ENCODE measurements at places on chromosomes 2 and 18. TPM values are rescaled to one million over a fixed set of nuclear protein-coding genes. Genes with fewer than 3 reads are reported as not detected.

DNA sequence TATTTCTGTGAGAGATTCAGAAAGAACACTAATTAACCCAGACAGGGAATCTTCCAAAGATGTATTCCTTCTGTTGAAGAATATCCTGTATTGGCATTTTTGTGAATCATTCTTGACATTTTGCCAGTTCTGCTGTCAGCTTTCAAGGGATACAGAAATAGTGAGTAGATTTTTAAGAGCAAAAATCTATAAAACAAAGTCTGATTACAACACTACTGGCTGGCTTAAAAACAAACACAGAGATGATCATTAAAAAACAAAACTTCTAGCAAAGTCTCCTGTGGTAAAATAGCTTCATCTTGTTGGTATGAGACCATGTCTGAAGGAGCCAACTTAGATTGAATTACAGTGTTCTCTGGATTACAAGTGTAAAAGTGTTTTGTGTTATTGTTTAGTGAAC lies 866.3 kb upstream of the KLHL29 start:
- no peak for DNase-seq

GRCh38 chr2:159010340-159010739 lies 41.9 kb downstream of the TANC1 start:
- DNase-seq, result peak; percentile 66

DNA sequence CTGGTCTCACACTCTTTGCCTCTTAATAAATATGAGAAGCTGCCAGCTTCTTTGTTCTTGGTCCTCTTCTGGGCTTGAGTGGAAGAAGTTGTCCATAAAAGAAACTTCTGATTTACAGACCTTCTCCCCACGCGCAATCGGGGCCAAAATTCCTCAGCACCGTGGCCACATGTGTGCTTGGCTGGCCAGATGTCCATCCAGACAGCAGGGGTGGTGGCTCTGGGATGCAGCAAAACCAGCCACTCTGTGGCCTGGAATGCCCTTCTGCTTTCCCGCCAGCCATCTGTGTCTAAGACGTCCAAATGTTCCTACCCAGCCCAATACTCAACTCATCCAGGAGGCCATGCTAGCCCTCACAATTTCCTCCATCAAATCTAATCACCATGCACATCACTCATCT lies 250.8 kb downstream of the EN1 start:
- DNase-seq, result no peak

DNA sequence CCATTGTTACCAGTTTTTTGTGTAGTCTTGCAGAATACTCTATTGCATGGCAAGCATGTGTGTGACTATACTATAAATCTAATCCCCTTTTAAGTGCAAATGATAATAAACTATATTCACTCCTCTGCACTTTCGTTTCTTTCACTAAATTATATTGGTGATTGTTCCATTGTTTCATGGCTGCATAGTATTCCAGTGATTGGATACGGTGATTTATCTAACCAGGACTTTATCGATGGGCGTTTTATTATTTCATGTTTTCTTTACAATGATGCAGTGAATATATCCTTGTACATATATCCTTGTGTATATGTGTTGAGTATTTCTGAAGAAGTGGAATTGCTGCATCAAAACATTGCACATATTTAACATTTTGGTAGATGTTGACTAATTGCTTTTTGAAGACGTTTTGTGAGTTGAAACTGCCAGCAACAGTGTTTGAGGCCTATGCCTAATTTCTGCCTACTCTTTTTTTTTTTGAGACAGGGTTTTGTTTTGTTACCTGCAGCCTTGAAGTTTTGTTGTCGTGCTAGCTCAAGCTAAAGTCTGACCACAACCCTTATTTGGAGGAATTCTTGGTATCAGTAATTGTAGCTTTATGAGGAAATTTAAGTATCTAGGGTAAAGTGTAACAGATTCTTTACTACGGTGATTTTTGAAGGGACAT lies 2.7 kb downstream of the MIB1 start:
- no peak for DNase-seq

GRCh38 chr2:86646329-86646728 lies 22.7 kb upstream of the RNF103 start:
- no peak for DNase-seq

GRCh38 chr2:65121-65520 lies 18.8 kb upstream of the FAM110C start:
- no peak for DNase-seq

GRCh38 chr2:168740360-168740759 lies 62.1 kb upstream of the NOSTRIN start:
- DNase-seq, result no peak

- DNase-seq, result no peak
Measured at GRCh38 chr2:45896311-45896710, 244.8 kb downstream of the PRKCE start.

- DNase-seq, result peak; percentile 85
Measured at GRCh38 chr2:237178396-237178795, 92.7 kb downstream of the COPS8 start.

GRCh38 chr2:63052411-63053080 lies 1.9 kb downstream of the OTX1 start:
- no peak for DNase-seq

GRCh38 chr2:26860211-26860850 lies 12.4 kb downstream of the DPYSL5 start:
- DNase-seq, result no peak

DNA sequence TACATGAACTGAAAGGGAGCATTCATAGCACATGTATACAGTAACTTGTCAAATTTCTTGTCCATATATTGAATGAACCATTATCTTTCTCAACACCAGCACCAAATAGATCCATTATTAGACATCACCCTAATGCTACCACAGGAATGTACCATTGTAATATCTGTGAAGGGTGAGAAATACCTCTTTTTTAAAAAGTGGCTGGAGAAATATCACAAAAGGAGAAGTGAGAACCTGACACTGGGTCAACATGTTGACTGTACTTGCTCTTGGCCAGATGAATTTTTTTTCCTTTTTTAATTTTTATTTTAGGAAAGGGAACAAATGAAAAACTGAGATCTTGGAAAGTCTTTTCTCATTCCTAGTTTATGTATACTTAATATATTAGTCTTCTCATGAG lies 63.5 kb downstream of the CAVIN2 start:
- DNase-seq, result no peak

- DNase-seq, result no peak
Measured at GRCh38 chr18:56747032-56747658, 96.0 kb downstream of the WDR7 start.

DNA sequence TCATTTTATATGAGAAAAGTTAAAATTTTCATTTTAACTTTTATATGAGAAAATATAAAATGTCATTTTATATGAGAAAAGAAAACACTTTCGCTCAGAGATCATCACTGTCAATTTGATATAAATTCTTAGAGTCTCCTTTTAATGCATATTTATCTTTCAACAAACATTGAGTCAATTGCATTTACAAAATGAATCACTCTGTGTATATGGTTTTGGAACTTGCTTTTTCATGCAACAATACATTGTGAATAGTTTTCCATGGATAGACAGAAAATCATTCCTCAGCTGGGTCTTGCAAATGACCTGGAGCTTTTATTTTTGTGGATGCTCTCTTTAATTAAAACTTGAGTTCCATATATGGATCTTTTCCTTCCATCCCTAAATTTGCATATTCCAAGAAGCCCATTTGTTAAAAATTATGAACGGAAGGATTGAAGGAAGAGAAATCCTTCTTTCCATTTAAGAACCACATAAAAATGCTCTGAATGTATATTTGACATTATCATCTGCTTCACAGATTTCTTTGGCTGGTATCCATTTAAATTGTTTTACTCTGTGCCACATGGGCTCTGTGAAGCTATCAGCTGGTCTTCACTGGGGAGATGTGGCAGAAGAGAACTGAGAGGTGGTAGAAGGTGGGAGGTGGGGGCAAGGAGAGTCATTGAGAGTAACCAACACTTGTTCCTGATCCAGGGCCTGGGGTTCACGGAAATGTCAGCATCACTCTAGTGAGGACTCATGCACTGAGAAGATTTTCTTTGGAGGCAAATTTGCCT lies 104.1 kb downstream of the QPCT start:
- DNase-seq, result no peak

DNA sequence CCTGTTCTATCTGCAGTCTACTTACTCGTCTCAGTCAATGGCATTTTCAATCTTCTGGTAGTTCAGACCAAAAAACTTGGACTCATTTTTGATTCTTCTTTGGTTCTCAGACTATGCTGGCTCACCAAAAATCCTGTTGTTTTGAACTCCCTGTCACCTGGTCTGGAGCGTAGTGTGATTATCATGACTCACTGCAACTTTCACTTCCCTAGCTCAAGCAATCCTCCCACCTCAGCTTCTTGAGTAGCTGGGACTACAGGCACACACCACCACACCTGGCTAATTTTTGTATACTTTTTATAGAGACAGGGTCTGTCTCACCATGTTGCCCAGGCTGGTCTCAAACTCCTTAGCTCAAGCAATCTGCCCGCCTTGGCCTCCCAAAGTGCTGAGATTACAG lies 163.3 kb upstream of the CDH7 start:
- DNase-seq, result no peak

DNA sequence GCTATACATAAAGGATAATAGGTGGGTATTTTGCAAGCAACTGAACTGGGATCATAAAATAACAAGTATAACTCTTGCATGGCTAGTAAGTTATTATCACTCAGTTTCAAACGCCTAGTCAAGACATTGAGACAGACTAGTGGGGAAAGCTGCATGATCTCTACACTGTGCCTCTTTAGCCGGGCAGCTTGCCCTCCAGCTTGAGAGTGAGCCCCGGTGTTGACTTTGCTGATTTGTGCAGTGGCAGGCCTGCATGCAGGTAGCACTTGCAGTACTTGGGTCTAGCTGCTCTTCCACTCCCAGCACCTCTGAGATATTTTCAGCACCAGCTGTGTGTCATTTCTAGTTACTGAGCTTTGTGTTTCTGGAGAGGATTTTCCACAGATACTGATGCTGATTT lies 118.8 kb upstream of the DAPL1 start:
- DNase-seq, result no peak

GRCh38 chr2:33426666-33427231 lies 49.7 kb upstream of the RASGRP3 start:
- peak; percentile 96 for DNase-seq

The CDKL4 gene
- 0.90 TPM for total RNA-seq

The RNF152 gene
- total RNA-seq, result 12.8 TPM

The ARHGAP15 gene
- not detected for total RNA-seq

The STRADB gene
- 57.6 TPM for total RNA-seq

The ARL4C gene
- 33.7 TPM for total RNA-seq

The DYNAP gene
- not detected for total RNA-seq

The MAP2 gene
- 2.1 TPM for total RNA-seq
